Karpas-422 (cell line): ENCODE measurements at places on chromosomes 1 and 21.

- DNase-seq: no peak
Measured at GRCh38 chr1:35278886-35279554, 10.5 kb downstream of the ZMYM4 start.

GRCh38 chr21:29637134-29637533 lies 302.7 kb downstream of the GRIK1 start:
- DNase-seq: no peak

- no peak for DNase-seq
Measured at GRCh38 chr1:53135735-53136114, 6.7 kb downstream of the SLC1A7 start.

GRCh38 chr1:40636777-40637176 lies 28.7 kb downstream of the RIMS3 start:
- DNase-seq: no peak
